ENCODE measurements at places on chromosomes 3 and 15.

- DNase-seq, result no peak
These were observed 9.1 kb upstream of the GNAI2 start for GRCh38 chr3:50226888-50227389.

GRCh38 chr3:105774444-105775180, 94.2 kb downstream of the CBLB start:
- no peak for DNase-seq

DNA sequence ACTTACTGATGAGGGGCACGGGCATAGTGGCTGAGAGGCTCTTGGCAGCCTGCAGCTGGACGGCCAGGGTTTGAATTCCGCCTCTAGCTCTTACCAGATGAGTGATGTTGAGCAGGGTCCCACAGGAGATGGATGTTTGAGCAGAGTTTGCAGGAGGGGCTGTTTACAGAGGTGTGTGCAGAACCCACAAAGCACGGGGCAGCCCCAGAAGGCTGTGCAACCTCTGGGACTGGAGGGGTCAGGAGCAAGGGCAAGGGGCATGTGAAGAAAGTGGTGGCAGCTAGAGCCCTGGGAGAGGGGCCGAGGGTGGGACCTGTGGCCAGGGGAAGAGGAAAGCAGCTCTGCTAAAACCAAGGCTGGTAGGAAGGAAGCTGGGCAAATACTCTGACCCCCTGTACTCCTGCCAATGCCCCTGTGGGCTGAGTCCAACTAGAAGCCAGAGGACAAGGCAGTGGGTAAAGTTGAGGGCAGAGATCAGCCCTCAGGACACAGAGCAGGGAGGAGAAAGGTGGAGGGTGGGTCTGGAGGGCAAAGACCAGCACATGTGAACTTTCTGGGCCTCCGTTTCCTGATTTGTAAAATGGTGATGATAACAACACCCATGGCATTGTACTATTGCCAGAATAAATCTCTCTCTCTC, 53.9 kb upstream of the ITGA11 start:
- DNase-seq, result no peak

DNA sequence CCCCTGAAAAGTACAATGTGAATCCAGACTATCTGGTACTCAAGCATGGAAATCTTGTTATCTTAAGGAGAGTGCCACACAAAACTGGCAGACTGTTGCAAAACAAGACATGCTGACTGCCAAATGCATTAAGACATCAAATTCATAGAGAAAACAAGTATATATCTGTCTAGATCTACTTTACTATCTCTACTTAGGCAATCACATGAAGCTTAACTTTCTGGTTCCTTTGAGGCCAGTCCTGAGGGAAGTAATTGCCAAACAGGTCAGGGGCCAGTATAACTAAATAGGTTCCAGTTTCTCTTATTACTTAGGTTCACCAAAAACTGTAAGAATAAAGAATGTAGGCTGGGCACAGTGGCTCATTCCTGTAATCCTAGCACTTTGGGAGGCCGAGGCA, 15.9 kb upstream of the SLC4A7 start:
- no peak for DNase-seq

- DNase-seq, result no peak
These were observed 28.5 kb upstream of the RPL39L start for GRCh38 chr3:187167777-187168176.

GRCh38 chr3:143269741-143270140, 150.2 kb downstream of the CHST2 start:
- no peak for DNase-seq

- no peak for DNase-seq
These were observed 109.5 kb downstream of the RARB start for GRCh38 chr3:25537516-25537915.

GRCh38 chr15:36239509-36239908, 339.9 kb upstream of the CDIN1 start:
- DNase-seq, result no peak

- no peak for DNase-seq
These were observed 8.5 kb upstream of the ILDR1 start for GRCh38 chr3:122030381-122031122.

DNA sequence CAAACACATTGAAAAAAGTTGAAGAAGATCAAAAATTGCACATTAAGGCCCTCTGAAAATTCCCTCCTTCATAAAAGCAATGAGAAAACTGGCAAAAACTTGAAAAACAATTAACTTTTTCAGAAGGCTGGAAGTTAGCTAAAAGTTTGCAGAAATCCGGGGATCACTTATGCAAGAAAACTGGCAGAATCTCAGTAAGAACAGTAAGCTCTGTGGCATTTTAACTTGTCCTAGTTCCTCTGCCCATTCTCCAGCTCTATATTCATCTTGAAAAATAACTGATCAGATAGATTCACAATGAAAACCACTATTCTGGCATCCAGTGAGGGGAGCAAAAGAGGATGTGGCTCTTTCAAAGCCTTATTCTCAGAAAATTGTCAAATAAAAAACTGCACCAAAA, 566.8 kb downstream of the NTRK3 start:
- DNase-seq, result no peak

DNA sequence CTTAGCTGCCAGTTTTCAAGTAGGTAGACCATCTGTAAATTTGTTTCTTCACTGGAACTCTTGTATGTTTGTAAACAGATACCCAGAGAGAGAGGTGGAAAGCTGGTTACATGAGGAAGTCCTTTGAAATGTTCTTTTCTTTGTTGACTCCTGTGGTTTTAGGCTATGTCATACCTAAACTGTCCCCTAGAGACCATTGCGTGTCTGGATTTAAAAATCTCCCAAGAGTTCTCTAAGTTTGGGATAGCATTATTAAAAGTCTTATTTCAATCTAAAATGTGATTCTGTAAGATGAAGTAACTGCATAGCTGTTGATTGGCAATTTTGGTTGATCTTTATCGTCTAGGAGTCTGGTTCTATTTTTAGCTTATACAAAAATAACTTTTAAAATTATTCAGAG, 127.2 kb downstream of the GHSR start:
- no peak for DNase-seq

DNA sequence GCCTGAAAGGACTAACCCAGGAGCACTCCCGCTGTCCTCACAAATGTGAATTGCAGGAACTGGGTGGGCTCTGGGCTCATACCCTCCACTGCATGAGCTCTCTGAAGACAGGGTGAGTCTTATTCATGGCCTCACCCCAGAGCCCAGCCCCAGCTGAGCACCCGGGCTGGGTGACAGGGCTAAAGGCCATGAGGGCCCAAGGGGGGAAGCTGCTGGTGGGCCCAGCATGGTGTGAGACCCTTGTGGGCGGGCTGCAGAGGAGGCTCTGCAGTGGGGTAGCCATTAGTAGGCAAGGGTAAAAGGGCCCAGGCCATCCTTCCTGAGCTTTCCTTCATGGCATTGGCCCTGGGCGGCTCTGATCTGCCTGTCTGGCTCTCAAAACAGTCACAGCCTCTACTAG, 30.3 kb downstream of the SRPRB start:
- DNase-seq, result no peak

DNA sequence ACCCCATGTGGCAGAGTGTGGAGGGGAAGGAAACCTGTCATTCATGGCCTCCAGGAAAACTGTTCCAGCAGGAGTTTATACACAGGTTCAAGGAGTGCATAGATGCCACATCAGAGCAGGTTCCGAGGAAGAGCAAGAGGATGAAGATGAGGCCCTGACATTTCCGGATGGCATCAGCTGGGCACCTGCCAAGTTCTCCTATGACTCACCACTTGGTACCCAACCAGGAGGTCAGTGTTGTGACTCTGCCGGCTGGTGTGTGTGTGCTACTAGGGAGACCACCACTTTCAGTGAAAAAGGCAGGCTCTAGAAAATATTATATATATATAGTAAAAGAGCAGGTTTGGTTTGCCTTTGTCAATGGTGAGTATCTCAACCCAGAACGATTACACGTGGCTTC, 69.3 kb downstream of the NTRK3 start:
- peak; percentile 10 for DNase-seq

DNA sequence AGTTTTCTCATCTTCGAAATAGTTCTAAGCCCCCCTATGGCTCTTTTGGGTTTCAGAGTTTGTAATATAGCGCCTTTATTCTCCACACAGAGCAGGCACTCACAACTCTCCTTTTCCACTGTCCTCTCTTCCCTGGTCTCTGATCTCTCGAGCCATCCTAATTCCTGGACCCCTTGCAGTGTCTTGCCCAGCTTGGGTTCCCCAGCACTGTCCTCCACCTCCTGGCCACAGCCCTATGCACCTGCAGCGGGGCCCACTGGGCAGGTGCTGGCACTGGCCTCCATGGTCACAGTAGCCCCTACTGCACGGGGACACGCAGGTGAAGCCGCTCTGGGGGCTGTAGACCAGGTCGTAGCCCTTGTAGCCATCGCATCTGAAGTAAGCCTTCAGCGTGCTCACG, 27.9 kb downstream of the MUC20 start:
- DNase-seq, result no peak

GRCh38 chr15:43239732-43240491, 19.1 kb upstream of the EPB42 start:
- DNase-seq, result no peak

DNA sequence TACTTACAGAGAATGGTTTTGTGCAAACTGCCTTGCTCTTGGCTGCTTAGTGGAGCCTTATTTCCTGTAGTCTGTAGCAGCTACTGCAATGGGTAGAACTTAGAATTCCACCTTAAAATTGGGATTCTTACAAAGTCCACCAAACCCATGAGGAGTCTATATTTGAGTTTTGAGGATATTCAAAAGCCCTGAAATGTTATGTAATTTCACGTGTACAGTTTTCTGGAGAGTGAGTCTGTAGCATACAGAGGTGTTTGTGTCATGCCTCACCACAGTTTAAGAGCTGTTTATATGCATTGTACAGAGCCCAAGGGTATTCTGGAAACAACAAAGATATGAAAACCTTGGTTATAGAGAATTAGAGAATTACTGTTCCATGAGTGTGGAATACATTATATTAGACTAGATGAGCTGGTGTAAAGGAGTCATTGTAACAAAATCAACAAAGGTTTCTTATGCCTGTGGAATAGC, 114.4 kb downstream of the MBNL1 start:
- DNase-seq, result no peak

DNA sequence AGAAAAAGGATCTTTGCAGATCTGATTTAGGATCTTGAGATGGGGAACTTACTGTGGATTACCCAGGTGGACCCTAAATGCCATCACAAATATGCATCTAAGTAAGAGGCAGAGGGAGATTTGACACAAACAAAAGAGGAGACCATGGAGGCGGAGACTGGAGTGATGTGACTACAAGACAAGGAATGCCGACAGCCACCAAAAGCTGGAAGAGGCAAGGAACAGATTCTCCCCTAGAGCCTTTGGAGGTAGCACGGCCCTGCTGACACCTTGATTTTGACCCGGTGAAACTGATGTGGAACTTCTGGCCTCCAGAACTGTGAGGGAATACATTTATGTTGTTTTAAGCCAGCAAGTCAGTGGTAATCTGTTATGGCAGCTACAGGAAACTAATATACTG, 44.0 kb downstream of the GASK1A start:
- no peak for DNase-seq

DNA sequence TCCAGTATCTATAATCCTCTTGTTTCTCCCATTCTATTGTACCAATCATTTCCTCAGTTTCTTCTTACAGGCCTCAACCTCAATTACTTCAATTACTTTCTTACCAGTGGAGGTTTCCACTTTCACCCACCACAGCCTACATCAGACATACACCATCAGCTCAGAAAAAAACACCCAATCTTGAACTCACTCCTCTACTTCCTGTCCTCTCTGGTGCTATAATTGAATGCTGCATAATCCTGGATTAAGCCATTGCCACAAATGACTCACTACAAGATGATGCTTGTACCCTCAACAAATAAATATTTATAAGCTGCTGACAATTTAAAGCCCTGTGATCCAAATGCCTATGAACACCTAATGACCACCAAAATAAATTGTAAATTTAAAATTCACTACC, 18.5 kb downstream of the RYK start:
- DNase-seq, result no peak

DNA sequence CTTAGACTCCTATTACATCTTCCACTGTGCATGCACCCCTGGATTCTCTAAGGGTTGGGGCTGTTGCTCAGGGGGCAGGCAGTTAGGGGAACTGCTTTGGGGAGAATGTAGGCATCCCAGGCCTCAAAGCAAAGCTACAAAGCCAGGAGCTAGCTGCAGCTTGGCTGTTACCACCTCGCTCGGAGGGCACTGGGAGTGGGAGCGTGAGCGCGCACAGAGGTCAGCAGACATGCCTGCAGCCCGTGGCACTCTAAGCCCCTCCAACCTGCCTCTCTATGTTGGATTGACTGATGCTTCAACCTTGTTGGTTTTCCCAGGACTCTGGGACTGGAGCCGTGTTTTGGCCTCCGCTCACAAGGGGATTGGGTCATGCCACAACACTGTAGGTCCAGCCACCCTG, 69.8 kb downstream of the CPN2 start:
- no peak for DNase-seq

DNA sequence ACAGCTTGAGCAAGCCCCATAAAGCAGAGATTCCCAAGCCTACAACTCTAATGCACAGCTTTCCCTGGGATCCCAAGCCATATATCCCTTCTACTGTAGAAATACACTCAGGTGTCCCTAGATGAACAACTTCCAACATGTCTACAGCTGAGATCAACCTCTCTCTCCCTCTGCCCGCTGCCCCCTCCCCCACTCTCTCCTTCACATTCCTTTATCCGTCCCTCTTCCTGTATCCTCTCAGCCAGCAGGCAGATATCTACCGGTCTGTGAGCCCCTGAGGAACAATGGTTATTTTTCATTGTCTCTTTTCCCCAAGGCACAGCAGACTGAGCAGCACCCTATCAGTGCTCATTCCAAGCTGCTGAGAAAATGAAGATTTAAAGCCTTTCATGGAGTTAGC, 138.6 kb downstream of the SUCLG2 start:
- DNase-seq, result no peak

DNA sequence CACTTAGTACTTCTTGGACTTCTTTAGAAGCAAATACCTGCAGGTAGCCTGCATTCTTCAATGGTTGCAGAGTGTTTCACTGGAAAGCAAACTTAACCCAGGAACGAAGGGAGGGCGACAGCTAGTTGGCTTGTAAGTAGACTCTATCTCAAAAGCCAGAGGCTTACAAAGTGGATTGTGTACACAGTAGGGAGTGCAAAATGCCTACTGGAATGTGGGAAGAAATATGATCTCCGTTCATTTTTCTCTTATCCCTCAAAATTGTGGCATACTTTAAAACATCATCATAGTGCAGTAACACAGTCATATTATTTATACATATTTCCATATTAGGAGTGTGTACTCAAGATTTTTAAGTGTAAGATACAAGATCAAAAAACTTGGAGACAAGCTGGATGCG, 155.7 kb downstream of the LIPC start:
- no peak for DNase-seq

DNA sequence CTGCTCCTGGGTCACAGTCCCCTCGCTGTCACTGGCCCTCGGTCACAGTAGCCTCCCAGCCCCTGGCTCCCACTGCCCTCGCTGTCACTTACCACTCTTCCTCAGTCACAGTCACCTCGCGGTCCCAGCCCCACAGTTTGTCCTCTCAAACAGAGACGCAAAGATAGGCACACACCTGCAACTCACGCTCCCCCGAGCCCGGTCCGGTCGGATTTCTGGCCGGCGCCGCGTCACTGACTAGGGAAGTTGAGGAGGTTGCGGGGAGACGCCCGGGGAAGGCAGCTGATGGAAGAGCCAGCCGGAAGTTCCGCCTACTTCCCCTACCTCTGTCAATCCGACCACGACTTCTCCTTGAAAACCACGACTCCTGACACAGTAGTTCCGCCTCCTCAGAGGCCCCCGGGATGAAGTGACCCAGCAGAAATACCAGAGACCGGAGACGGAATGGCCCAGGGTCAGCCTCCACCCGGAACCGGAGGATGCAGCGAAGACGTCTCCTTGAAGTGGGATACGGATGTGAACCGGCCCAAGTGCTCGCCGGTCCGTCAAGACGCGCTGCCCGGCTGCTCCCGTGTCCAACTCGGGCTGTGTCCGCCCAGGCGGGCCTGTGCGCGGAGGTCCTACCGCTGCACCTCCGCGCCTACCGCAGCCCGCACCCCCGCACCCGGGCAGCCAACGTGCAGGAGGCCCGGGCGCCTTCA, at the start of gene PCYT1A:
TSS of gene PCYT1A (minus strand) at position 287 of the 701 bp plus-strand sequence. CDS start 17,195 bp downstream, outside the sequence.
- DNase-seq, result peak; percentile 95
